CD4-positive, alpha-beta T cell treated with Interferon alpha-2 for 1 hour (primary cell): ENCODE measurements at places on chromosomes 13 and 19.

- no peak for DNase-seq
Observed at GRCh38 chr13:22175815-22176214, 504.9 kb downstream of the FGF9 start.

GRCh38 chr13:106372199-106373155, 163.0 kb downstream of the EFNB2 start:
- no peak for DNase-seq

- DNase-seq, result no peak
Observed at GRCh38 chr19:6217752-6218334, 61.9 kb downstream of the MLLT1 start.

DNA sequence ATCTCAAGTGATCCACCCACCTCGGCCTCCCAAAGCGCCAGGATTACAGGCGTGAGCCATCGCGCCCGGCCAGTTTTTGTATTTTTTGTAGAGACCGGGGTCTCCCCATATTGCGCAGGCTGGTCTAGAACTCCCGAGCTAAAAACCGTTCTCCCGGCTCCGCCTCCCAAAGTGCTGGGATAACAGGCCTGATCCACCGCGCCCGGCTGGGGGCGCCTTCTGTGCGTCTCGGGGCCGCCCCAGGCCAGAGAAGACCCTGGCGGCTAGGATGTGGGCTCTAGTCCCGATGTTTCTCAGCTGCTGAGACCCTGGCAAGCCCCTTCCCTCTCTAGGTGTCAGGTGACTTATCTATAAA, 3.6 kb downstream of the ARHGAP45 start:
- DNase-seq, result no peak

DNA sequence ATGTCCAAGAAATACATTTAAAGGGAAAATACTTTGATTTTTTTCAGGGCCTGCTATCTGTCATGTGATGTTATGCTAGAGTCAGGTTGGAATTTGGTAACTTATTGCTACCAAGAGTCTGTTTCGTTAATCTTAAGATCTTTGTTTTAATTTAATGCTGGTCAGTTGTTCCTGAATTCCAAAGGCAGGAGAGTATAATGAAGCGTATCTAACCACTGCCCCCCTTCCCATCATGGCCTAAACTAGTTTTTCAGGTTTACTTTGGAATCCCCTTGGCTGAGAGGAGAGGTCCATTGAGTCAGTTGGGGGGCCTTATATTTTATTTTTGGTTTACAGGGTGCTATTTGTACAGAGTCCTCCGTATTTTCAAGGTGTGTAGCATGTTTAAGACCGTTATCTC, 116.3 kb upstream of the SLC7A1 start:
- DNase-seq, result no peak

DNA sequence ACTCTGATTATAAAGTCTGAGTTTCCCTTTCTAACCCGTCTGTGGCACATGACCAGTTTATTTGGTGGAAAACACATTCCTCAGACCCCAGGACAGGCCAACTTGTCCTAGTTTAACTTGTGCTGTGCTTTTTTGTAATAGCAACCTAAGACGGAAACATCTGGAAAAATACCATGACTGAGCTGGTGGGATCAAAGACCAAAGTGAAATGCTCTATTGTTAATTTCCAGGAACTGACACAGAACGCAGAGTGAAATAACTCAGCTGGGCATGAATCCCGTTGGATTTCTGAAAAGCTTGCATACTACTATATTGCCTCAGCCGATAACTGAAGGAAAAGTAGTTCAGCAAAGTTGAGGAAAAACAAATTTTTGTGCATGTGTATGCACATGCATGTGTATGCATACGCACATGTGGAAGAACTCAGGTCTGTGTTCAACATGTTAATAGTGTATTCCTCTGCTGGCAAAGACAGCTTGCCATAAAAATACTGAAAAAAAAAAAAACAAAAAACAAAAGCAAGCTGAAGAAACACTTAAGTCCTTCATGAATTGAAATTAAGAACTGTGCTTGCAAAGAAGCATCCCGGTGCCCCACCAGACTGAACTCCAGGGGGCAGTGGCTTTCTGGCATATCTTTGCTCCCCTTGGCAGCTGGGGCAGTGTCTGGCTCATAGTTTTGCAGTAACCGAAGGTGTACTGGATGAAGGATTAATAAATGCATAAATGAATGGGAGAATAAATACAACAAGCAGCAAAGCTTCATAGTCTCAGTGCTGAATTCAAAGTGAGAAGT, 187.8 kb downstream of the LHFPL6 start:
- DNase-seq, result peak; percentile 12

DNA sequence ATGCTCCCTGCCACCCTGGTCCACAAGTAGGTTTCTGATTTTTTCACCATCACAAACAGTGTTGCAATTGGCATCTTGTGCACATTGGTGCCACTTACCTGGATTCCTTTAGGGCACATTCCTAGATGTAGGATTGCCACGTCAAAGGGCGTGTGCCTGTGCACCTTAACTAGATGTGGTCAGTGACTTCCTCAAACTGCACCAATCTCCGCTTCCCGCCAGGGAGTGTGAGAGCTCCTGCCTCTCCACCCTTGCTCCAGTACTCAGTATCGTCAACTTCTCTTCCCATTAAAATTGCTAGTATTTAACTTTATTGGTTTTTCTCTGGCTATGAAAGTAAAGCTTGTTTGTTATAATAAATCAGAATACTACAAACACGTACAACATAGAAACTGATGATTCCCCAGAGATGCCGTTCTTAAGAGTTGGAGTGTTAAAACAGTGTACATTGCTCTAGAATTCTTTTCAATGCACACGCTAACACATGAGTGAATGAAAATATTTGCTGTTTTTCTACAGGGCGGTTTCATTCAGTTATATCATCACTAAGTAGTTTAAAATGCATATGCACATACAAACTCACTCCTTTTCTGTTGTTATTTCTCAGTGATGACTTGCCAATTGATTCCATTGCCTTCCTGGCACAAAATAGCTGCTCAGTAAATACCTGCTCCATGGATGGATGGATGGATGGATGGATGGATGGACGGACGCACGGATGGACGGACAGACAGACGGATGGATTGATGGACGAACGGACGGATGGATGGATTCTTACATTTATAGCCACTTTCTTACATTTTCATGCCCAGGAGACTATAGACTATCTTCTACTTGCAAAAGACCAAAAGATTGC, 23.4 kb downstream of the CCNE1 start:
- no peak for DNase-seq

- DNase-seq, result no peak
Observed at GRCh38 chr19:34618410-34618809, 58.5 kb downstream of the SCGB2B2 start.

DNA sequence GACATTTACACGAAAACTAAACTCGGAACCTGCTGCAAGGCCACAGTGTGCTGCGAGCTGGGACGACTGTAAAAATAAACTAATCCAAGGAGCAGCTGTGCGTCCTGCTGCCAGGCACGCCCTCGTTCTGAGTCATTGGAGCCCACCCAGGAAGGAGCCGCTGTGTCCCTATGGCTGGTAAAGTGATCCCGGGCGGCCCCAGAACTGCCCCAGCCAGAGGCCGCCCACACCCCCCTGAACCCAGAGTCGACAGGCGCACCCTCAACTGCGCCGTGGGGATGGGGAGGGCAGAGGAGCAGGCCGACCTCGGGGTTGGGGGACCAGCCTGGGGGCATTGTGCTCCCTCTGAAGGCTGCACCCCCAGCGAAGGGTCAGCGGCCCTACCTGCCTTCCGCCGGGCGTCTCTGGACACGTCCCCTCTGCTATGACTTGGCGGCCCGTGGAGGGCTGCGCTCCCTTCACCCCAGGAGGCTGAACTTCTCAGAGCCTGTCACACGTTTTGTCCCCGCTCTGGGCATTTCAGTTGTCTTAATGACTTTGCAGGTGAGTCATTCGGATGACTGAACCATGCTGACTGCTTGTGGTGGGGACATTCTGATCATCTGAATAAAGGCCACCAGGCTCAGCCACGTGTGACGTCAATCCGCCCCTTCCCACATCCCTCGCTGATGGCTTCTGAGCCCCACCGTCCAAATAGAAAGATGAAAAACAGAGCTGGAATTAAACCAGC, 42.7 kb downstream of the ADPRHL1 start:
- DNase-seq, result no peak

DNA sequence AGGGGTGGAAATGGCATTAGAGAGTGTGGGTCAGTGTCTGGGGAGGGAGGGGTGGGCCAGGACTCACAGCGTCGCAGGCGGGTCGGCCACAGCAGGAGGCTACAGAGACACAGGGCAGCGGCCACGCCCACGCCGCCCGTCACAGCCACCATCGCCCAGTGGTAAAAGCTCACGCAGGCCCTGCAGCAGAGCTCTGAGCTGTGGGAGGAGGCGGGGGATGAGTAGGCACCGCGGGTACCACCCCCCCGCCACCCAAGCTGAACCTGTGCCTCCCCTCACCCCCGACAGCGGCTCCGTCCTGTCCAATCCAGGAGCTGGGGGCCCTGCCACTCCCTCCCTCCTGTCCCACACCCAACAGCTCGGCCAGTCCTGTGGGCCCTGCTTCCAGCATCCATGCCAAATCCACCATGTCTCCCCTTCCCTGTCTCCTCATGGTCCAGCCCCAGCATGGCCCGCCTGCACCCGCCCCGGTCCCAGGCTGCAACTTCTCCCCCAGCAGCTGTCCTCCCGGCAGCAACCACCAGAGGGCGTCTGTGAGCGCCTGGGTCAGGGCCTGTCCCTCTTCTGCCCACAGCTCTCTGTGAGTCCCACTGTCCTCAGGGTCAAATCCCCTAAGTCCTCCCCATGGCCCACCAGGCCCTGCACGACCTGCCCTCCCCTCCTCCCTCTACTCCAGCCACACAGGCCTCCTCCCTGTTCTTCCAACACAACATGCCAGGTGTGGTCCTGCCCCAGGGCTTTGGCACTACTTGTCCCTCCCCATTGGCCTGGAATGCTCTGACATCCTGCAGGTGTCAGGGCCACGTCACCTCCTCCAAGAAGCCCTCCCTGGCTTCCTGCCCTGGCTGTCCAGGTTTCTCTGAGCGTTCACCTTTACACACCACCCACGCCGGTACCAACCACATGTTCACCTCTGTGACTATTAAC, 6.0 kb downstream of the TEKTIP1 start:
- peak; percentile 80 for DNase-seq

DNA sequence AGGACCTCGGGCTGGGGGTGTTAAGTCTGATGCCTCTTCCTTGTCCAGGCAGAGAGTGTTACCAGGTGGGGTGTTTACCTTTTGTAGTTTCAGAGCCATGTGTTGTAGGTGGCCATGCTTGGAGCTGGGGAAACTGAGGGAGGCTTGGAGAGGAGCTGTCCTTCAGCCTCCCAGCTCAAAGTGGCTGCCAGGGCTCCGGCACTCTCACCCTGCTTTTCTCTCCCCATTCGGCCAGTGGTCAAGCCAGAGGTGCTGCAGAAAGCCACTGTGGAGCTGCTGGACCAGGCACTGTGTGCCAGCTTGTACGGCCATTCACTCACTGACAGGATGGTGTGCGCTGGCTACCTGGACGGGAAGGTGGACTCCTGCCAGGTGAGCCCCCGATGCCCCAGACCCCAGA, 17.4 kb downstream of the TIMM13 start:
- DNase-seq, result no peak
